NCI-H748 treated with DMSO at 0.1 percent for 48 hours (cell line): ENCODE measurements at places on chromosomes 4 and X.
A peak's percentile ranks its signal among the peaks of the same experiment; 100 is the strongest.

GRCh38 chr4:78545275-78546246 lies 6.0 kb upstream of the ANXA3 start:
- DNase-seq: no peak

- DNase-seq: no peak
These were observed 239.9 kb upstream of the DKK2 start for GRCh38 chr4:107276052-107276451.

- no peak for DNase-seq
These were observed 2252.9 kb upstream of the AGA start for GRCh38 chr4:179695175-179695574.

GRCh38 chr4:171334549-171334948 lies 478.7 kb upstream of the GALNTL6 start:
- DNase-seq: no peak

DNA sequence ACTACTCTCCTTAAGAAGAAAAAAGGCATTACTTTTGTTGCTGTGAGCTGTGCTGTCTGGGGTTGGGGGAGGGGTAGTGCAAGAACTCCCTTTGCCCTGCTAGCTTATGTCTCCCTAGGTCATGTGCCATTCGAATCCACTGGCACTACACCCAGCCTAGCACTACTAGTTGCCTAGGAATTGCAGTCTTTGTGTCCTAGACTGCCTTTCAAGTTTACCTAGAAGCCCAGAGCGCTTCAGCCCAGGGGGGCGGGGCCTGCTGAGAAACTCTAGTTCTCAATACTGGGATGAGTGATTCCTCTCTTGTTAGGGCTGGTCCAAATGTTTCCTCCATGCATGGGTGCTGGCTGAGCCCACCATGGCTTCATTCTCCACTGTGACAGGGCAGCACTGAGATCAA lies 1011.5 kb downstream of the PCDH19 start:
- no peak for DNase-seq

DNA sequence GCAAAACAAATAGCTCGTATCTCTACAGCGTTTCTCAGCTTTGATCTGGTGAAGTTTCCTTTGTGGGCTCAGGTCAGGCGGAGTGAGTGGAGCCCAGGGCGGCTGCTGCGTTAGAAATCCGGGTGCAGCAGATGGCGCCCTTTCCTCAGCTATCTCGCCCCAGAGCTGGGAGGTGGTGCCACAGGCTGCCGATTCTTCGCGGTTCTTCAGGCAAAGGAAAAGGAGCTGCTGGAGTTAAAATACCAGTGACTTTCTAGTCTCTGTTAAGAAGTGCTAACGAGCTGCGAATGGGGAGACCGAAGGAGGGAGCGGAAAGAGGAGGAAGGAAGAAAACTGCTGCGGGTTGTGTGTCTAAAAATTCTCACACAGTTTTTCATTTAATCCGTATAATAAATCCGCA lies 114.6 kb downstream of the CPE start:
- DNase-seq: no peak

GRCh38 chr4:121221608-121222007 lies 57.5 kb upstream of the TNIP3 start:
- DNase-seq: no peak

- DNase-seq: no peak
These were observed 16.0 kb downstream of the PRDM8 start for GRCh38 chr4:80213117-80213815.

DNA sequence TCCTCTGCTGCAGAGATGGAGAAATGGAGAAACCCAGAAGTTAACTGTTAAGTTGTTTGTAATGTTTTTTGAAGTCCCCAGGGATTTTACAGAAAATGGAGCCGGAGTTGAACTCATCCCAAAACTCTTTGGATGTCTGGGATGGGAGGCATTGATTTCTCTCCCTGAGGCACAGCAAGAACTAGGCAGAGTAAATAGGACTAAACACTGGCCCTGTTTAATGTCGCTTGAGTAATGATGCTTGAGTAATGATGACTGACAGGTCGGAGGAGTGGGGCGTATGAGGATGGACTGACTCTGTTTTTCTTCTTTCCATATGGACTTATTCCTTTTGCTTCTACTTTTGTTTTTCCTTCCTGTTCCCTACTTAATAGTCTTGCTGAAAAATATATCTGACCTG lies 69.9 kb downstream of the ARHGAP10 start:
- DNase-seq: no peak

GRCh38 chrX:107374132-107374531 lies 75.3 kb upstream of the FRMPD3 start:
- DNase-seq: no peak

- DNase-seq: no peak
These were observed 33.5 kb downstream of the TRMT44 start for GRCh38 chr4:8473920-8474590.

DNA sequence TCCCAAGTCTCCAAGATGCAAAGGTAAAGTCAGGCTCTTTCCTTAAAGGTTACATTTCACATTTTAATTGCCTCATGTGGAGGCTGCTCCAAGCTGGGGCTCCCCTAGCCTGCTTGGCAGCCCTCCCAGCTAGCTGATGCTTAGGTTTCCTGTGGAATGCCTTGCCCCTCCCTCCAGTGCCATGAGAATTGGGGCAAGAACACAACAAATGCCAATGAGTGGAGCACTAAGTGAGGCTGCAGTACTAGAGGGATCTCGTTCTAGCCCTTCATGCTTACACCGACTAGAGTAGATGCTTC lies 597.7 kb downstream of the MID1IP1 start:
- DNase-seq: no peak

- no peak for DNase-seq
These were observed 7.0 kb upstream of the ZNF827 start for GRCh38 chr4:145945431-145946155.

- no peak for DNase-seq
These were observed 30.9 kb downstream of the CD38 start for GRCh38 chr4:15809058-15809457.

- no peak for DNase-seq
These were observed 436.4 kb downstream of the PCDH19 start for GRCh38 chrX:99973572-99974226.

GRCh38 chr4:108060164-108060563 lies 70.5 kb downstream of the HADH start:
- peak; percentile 0 for DNase-seq

- no peak for DNase-seq
These were observed 12.3 kb downstream of the TBCK start for GRCh38 chr4:106303548-106304281.

DNA sequence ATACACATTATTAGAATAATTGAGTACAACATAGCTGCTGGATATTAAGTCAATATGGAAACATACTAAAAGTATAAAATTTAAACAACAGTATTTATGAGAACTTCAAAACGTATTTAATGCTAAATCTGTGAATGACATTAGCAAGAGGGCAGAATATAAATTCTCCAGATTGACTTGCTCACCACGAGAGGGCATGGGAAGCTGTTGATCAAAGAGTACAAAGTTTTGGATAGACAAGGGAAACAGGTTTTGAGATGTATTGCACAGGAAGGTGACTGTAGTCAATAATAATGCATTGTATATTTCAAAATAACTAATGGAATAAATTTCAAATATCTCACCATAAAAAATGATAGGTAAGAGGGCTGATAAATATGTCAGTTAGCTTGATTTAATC lies 768.2 kb downstream of the CENPC start:
- no peak for DNase-seq

DNA sequence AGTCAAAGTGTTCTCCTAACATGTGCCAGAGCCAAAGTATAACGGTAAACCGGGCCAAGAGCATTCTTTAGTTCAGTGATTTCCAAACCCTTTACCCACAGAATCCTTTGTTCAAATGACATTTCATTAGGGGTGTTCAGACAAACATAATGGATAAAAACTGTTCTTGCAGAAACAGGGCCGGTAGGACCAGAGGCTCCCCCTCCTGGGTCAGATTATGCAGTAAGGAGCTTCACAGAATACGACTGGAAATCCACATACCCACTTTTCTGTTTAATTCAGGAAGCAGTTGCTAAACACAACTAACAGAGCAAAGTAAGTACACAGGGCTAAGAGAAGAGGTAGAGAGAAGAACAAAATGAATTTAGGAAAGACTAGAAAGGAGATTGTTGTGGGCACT lies 46.6 kb upstream of the TMEM184C start:
- DNase-seq: no peak

GRCh38 chr4:52259978-52260377 lies 208.9 kb downstream of the SPATA18 start:
- no peak for DNase-seq

GRCh38 chr4:125547836-125548235 lies 233.1 kb downstream of the FAT4 start:
- no peak for DNase-seq

- peak; percentile 6 for DNase-seq
These were observed 127.2 kb downstream of the FBXW7 start for GRCh38 chr4:152408514-152409327.

DNA sequence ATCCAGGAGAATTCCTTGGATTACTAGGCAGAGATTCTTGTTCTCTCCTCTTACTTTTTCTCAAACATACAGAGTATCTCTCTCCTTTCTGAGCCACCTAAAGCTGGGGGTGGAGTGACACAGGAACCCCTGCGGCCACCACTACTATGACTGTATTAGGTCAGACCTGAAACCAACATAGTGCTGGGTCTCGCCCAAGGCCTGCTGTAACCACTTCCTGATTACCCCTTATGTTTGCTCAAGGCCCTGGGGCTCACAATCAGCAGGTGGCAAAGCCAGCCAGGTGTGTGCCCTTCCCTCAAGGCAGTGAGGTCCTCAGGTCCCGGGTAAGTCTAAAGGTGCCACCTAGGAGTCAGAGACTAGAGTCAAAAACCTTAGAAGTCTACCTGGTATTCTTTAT lies 166.4 kb downstream of the PARM1 start:
- no peak for DNase-seq

DNA sequence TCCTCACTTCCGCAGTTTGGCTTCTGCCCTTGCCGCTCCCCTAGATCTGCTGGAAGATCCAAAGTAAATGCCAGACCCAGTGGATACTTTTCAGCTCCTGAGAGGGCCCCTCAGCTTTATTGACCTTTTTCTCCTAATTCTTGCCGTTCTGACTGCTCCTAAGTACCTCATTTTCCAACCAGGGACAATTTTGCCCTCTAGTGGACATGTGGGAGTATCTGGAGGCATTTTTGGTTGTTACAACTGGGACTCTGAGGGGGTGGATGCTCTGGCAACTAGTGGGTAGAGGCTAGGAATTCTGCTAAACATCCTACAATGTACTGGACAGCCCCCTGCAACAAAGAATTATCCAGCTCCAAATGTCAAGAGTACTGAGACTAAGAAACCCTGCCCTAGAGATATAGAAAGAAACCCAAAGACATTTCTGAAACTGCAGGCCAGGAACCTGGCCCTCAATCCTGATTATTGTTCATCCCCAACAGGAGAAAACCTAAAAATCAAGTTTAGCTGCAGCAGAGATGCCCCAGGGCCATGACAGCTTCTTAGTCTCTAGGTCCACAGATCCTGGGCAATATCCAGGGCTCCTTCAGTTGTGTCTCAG lies 3.4 kb downstream of the TEX13B start:
- DNase-seq: peak; percentile 5

DNA sequence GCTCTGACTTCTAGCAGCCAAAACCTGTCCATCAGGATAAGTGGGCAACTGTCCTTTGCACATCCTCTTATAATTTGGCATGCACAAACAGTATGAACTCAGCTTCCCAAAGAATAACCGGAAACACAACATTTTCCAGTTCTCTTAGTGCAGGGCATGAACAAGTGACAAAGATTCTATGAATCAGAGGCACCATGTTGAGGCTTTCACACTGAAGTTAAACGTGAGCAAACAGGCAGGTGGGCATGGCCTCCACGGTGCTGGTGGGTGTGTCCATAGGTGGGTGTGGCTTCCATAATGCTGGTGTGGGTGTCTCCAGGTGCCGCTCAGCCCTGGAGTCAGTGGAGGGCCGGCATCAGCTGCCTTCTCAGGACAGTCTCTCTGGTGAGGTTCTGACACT lies 196.5 kb downstream of the SMIM20 start:
- no peak for DNase-seq
